Mesenchymal stem cell (in vitro differentiated cells and primary cell): ENCODE measurements at places on chromosomes 7 and 10.

DNA sequence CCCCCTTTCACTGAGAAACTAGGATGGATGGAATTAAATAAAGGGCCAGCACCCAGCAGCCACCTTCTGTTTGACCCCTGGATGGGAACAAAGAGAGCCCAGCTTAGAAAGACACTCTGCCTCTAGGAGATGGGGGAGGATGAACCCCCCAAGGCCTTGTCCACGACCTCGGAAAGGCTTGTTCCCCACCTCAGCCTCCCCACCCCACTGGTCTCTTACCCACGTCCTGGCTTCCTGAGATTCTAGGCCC lies 9.7 kb downstream of the ITPRIP start:
- DNase-seq: no peak

DNA sequence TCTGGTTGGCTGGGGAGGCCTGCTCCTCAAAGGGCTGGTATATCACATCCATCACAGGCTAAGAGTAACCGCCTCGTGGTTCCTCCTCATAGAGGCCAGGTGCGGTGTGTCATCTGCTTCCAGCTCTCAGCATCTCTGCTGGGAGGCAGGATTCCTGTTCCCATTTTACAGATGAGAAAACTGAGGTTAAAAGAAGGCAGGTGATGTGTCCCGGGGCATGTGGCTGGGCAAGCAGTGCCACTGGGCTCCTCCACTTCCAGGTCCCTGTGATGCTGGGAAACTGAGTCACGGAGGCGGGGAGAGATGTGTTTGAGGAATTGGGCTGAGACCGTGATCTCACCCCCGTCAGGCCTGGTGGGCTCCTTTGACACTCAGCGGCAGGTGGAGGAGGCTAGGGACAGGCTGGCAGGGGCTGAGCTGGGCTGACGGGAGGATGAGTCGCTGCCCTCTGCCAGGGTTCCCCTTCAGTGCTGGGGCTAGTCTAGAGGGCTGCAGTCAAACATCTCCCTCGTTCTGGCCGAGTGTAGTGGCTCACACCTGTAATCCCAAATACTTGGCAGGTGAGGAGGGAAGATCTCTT lies 9.4 kb downstream of the ARPC1B start:
- DNase-seq: no peak

DNA sequence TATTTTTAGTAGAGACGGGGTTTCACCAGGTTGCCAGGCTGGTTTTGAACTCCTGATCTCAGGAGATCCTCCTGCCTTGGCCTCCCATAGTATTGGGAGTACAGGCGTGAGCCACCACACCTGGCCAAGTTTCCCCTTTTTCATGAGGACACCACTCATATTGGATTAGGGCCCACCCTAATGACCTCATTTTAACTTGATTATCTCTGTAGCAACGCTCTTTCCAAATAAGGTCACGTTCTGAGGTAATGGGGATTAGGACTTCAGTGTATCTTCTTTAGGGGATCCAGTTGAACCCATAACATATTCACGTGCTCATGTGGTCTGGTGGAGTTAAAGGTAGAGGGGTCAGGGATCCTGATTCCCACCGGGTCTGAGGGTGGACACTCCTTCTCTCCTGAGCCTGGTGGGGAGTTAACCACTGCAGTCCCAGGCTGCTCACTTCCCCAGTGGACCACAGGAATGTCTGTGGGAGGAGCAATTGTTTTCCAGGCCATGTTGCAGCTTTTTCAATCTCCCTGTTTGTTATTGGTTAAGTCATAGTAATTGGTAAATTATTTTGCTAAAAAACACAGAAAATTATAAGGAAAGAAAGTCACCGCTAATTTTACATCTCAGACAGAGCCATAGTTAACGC lies 130.5 kb downstream of the GRK5 start:
- peak; percentile 87 for DNase-seq

GRCh38 chr7:131004371-131004770 lies 270.4 kb upstream of the KLF14 start:
- DNase-seq: no peak

GRCh38 chr10:82969405-82969804 lies 1094.4 kb downstream of the NRG3 start:
- DNase-seq: peak; percentile 35

- peak; percentile 6 for DNase-seq
Measured at GRCh38 chr10:122974023-122974422, 6.2 kb upstream of the PSTK start.

GRCh38 chr10:113533801-113534200 lies 19.1 kb upstream of the HABP2 start:
- DNase-seq: no peak

DNA sequence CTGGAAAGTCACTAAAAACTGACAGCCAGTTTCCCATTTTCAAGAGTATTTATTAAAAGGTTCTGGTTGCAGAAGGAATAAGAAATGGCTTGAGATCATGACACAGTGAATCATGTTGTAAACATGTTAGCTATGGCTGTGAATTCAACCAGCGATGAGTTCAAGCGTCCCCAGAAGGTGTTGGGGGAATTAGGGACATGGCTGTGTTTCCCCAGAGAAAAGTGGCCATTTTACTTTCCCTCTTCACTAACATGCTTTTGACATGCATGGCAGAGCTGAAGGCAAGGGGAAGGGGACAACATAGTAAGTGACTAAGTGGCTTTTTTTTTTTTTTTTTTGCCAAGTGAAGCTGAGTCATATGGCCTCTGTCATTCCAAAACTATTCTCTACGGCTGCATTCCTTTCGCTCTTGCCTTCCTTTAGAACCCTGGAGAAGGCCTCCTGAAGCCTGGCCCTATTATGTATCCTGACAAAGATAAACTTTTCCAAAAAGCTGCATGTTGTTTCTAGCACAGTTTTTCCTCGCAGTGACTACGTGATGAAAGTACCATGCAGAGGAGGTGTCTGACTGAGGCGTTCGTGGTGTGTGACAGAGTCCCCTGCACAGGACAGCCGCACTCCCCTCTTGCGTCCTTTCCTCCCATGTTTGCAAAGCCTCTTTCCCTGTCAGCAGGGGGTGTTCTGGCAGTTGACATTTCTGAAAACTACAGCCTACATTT lies 46.9 kb downstream of the EGFR start:
- DNase-seq: peak; percentile 95

GRCh38 chr7:144137501-144137900 lies 14.5 kb downstream of the OR2A14 start:
- DNase-seq: no peak

GRCh38 chr7:141012044-141012685 lies 2.6 kb downstream of the MRPS33 start:
- DNase-seq: peak; percentile 77

DNA sequence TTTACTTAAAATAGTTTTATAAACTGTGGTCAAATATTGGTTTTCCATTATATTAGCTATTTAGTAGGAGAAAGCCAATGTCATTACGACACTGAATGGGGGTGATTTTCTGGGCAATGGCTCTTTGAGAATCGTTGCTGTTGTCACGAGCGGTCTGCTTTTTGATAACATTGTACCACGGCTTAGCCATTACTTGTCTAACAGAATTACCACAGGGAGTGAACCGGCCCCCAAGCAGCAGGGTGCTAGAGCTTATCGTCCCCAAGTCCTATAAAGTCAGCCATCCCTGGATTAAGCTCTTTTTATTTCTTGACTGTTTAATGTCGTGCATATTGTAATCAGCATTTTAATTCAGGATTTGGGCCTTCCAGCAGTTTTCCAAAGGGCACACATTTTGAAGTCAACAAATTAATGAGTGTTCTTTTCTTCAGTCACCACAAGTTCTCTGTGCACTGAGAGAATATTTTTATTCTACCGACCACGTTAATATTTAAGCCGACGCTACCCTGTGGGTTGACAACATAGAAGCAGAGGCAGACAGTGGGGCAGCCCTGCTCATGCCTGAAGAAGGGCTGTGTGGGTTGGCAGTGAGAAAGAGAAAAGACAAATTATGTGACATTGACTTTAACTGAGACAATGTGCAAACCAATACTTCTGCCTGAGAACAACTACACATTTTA lies 125.8 kb downstream of the ICA1 start:
- DNase-seq: no peak

DNA sequence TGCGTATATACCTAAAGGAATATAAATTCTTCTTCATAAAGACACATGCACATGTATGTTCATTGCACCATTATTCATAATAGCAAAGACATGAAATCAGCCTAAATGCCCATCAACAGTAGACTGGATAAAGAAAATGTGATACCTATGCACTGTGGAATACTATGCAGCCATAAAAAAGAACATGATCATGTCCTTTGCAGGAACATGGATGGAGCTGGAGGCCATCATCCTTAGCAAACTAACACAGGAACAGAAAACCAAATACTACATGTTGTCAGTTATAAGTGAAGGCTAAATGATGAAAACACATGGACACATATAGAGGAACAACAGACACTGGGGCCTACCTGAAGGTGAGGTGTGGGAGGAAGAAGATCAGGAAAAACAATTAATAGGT lies 48.7 kb downstream of the GPR37 start:
- no peak for DNase-seq

DNA sequence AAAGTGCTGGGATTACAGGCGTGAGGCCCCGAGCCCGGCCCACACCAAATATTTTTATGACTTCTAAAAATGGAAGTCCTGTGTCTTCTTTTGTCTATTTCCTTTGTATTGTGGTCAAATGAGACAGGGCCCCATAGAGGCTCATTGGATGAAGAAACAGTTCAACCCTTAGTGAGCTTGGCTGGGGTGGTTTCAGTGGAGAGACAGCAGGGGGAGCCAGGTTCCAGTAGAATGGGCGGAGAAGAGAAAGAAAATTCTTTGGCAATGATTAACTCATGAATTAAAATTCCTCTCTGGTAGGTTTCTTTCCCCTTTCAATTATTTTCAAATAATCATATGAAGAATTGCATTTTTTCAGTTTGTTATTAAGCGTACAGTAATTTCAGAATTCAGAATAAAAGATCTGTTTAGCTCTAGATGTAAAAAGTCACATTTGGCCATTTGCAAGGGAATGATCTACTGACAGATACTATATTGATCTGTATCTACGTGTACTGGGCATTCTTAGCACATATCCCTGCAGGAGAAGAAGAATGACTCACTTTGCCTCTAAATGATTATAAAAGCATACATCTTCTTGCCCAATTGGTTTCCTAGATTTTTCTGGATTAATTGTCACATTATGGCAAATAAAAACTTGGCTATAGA lies 43.2 kb downstream of the PNLIPRP3 start:
- no peak for DNase-seq

- peak; percentile 27 for DNase-seq
Measured at GRCh38 chr7:43669286-43670081, 59.8 kb downstream of the COA1 start.

DNA sequence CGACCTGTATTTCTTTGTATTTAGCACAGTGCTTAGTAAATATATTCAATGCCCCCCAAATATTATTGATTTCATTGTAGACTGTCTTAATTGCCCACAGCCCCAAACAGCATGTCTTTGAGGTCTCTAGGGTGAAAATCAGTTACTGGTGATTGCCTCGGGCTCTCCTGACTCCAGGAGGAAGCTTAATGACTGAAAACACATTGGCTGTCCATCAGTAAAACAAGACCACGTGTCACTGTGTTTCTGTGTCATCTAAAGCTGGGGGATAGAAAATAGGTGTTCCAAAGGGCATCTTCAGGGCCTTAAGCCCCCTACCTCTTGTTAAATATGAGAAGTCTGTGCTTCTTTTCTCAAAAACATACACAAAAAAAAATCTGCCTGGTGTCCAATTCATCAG lies 67.9 kb downstream of the CACNA2D1 start:
- no peak for DNase-seq

- DNase-seq: no peak
Measured at GRCh38 chr7:113891828-113892227, 27.0 kb downstream of the PPP1R3A start.

- DNase-seq: no peak
Measured at GRCh38 chr10:11743461-11744338, 1.5 kb downstream of the ECHDC3 start.

DNA sequence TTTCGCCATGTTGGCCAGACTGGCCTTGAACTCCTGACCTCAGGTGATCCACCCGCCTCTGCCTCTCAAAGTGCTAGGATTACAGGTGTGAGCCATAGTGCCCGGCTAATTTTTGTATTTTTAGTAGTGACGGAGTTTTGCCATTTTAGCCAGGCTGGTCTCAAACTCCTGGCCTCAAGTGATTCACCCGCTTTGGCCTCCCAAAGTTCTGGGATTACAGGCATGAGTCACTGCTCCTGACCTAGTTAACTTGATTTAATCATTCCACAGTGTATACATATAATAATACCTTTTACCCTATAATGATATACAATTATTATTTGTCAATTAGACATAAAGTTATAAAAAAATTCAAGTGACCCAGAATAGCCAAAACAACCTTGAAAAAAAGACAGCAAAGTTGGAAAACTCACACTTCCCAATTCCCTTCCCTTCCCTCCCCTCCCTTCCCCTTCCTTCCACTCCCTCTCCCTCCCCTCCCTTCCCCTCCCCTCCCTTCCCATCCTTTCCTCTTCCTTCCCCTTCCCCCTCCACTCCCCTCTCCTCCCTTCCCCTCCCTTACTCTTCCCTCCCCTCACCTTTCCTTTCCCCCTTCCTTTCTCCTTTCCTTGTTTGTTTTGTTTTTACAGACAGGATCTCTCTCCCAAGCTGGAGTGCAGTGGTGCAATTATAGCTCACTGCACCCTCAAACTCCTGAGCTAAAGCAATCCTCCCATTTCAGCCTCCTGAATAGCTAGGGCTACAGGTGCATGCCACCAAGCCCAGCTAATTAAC lies 14.8 kb upstream of the ZMIZ2 start:
- DNase-seq: peak; percentile 79

GRCh38 chr10:86258499-86258898 lies 108.1 kb downstream of the GRID1 start:
- no peak for DNase-seq
